ENCODE measurements at places on chromosomes 2 and 18. TPM values are rescaled to one million over a fixed set of nuclear protein-coding genes. Genes with fewer than 3 reads are reported as not detected.

The TXNDC2 gene
- 0.29 TPM for total RNA-seq

The EFR3B gene
- total RNA-seq, result 15.4 TPM

The PNO1 gene
- total RNA-seq, result 14.0 TPM

The ASPRV1 gene
- 3.6 TPM for total RNA-seq

The ABHD3 gene
- 6.0 TPM for total RNA-seq

The ST6GAL2 gene
- 16.3 TPM for total RNA-seq

The FSHR gene
- total RNA-seq, result not detected

The GPAT2 gene
- not detected for total RNA-seq

DNA sequence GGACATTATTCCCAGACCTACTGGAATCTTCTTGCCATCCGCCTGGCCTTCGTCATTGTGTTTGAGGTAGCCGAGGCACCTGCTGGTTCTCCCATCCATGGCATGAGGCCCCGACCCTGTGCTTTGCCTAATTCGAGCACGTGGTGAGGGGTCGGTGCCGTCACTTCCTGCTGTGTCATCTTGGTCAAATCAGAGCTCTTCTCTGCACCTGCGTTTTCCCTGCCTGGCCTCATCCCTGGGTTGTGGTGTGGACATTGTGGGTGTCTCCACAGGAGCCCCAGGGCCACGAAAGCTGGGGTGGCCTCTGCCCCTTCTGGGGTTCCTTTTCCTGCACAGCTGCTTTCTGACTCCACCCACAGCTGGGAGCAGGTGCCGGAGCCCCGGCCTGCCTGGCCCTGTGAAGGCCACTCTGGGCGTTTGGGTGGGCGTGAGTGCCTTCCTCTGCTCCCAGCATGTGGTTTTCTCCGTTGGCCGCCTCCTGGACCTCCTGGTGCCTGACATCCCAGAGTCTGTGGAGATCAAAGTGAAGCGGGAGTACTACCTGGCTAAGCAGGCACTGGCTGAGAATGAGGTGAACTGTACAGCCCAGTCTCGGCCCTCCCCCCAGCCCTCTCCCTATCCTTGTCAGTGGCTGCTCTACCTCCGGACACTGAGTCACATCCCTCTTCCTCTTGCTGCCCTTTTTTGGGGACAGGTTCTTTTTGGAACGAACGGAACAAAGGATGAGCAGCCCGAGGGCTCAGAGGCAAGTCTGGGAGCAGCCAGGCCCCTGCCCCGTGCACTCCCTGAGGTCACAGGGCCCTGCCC lies 34.9 kb downstream of the ANO7 start:
- DNase-seq, result no peak

DNA sequence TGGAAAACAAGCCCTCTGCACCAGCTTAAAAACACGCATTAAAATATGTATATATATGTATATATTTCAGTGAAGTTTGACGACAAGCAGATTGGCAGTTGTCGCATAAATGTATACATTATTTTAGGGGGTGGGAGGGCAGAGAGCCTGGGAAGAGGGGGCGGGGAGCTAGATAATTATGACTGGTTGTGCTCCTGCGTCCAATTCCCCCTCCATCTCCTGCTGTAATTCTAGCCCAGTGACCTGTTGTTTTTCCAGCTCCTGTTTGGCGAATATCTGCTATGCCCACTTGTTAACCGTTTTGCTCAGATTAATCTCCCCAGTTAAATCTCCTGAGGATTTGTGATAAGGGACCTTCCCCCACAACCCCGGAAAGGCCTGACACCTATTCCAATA lies 656 bp downstream of the UNC80 start:
- no peak for DNase-seq

DNA sequence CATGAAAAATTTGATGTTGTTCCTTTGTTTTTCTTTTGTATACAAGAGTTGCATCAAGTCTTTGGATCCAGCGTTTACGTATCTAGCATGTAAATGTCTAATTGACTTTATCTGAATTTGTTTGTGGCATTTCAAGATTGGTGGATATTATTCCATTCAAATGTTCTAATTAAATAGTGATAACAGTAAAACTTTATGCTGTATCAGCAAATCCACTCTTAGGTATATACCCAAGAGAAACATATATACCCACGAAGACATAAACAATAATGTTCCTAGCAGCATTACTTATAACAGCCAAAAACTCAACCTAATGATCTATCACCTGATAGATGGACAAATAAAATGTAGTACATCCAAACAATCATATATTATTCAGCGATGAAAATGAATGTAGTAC lies 579.4 kb upstream of the LRATD1 start:
- no peak for DNase-seq

DNA sequence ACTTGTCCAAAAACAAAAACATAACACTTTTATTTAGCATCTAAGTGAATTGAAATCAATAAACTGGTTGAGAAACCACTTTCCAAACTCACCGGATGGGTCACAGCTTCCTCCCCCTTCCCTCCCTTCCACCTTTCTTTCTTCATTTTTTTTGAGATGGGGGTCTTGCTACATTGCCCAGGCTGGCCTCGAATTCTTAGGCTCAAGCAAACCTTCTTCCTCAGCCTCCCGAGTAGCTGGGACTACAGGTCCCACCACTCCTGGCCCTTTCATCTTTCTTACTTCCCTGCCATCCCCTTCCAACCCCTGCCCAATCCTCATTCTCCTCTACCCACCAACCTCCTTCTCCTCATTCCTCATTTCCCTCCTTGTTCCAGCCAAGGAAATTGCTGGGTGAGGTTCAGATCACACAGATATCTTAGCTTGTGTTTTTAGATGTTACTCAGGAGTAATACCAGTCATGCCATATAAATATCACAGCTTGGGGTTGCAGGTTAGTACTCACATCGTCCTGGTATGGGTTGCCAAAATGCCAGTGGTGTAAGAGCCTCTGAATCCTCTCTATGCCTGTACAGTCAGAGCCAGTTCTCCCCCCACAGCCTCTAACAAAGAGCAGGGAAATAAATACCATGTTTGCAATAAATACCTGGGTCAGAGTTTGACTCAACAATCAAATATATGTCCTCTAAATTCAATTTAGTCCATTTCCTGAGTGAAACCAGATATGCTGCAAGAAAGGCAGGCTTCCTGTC lies 132.7 kb upstream of the NDUFV2 start:
- no peak for DNase-seq

DNA sequence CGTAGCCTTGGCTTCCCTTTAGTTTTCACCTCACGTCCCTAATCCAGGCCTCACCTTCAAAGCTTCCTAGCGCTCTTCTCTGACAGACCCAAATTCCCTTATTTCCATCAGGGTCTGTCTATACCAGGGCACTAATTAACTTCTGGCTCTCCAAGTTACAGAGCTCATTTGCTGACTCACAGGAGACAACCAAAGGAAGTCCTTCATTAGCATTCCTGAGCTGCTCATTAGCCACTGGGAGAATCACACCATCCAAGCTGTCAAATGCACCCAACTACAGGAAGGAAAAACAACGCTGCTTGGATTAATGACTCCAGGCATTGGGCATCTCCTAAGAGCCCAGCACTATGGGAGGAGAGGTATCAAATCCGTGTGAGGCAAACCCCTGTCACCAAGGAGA lies 109.8 kb upstream of the ALK start:
- DNase-seq, result no peak
